ENCODE measurements at places on chromosomes 12 and 14.

- H3K27ac ChIP-seq, result no peak overlapping the region
- no peaks in the 10 kb centered on the region for H3K36me3 ChIP-seq
- H3K4me3 ChIP-seq, result no peak overlapping the region
- H3K27me3 ChIP-seq, result no peaks in the 10 kb centered on the region
Observed at GRCh38 chr14:85420278-85420677, 109.7 kb upstream of the FLRT2 start.

DNA sequence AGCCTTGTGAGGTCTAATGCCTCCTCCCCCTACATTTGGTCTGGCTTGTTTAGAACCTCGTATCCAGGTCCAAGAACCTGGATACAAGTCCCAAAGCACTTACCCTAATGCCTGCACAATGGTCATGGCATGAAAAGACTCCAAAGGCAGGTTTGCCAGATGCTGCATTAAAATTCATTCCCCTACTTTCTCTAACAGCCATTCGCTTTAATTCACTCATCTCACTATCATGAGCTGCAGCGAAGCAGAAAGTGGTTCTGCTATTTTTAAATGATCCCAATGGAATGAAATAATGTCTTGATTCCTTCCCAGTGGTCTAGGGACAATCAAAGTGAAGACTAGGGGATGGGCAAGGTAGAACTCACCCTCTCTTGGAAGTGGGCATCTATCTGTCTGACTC is 72.5 kb upstream of the MAX start:
- peaks cover 10% of the 10 kb centered on the region for H3K4me1 ChIP-seq
- no peaks in the 10 kb centered on the region for H3K27me3 ChIP-seq
- H3K27ac ChIP-seq, result no peak overlapping the region
- H3K36me3 ChIP-seq, result no peaks in the 10 kb centered on the region
- no peak overlapping the region for H3K4me3 ChIP-seq
- DNase-seq, result no peak

- DNase-seq, result no peak
- no peaks in the 10 kb centered on the region for H3K27me3 ChIP-seq
- H3K27ac ChIP-seq, result no peak overlapping the region
- H3K4me3 ChIP-seq, result no peak overlapping the region
- H3K4me1 ChIP-seq, result peaks cover 2% of the 10 kb centered on the region
Observed at GRCh38 chr12:64255249-64255648, 33.2 kb upstream of the KICS2 start.

DNA sequence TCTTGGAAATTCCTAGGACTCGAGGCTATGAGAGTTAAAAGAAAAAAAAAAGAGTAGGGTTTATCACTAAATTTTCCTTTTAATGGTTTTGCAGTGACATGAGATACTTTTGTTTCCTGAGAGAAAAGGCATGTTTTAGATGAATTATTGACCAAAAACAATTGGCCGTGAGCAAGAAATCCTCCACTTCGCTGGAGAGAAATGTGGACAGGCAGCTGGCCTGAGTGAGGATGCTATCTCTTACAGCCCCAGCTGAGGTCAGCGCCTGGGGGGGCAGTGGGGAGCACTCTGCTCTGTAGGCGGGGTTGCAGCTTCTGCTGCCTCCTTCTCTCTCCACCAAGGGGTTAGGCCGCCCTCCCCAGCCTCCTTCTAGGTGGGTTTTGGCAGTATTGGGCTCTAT is 54.7 kb downstream of the PRIMA1 start:
- no peaks in the 10 kb centered on the region for H3K27me3 ChIP-seq
- H3K4me1 ChIP-seq, result no peaks in the 10 kb centered on the region
- H3K4me3 ChIP-seq, result no peak overlapping the region
- peaks cover 55% of the 10 kb centered on the region for H3K36me3 ChIP-seq
- no peak overlapping the region for H3K27ac ChIP-seq

- H3K36me3 ChIP-seq, result no peaks in the 10 kb centered on the region
- H3K4me1 ChIP-seq, result peaks cover 7% of the 10 kb centered on the region
- no peak overlapping the region for H3K4me3 ChIP-seq
- DNase-seq, result no peak
- H3K27ac ChIP-seq, result no peak overlapping the region
Observed at GRCh38 chr14:71242237-71242748, 335.0 kb downstream of the PCNX1 start.
